ENCODE measurements at places on chromosomes 11 and 22.

DNA sequence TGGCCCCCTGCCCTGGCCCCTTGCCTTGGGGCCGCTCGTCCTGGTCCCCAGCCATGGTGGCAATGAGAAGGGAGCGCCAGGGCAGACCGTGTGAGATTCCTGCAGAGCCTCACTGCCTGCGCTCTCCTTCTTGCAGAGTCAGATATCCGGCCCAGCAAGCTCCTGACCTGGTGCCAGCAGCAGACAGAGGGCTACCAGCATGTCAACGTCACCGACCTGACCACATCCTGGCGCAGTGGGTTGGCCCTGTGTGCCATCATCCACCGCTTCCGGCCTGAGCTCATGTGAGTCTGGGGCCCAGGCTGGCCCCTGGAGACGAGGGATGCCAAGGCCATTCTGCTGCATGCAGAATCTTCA lies 114.1 kb downstream of the MICAL2 start:
- no peak for DNase-seq

DNA sequence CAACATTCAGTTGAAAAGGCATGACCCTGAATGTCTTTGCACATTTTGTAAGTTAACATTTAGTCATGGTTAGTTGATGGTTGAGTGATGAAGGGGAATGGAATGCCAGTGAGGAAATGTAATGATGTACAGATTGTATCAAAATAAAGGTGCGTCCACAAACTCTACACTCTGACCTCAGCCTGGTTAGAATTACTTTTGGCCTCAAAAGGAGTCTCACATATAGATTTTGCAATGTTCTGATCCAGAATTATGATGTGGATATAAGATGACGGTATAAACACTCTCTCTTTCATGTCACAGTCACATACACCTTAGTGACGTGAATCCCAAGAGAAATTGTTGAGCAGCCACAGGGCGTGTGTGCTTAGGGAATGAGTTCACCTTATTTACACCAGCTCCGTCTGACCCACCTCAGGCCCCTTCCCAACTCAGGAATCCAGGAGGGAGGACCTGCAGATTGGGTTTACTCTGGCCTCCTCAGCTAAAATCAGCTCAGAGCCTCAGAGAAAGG lies 100.1 kb downstream of the RDX start:
- no peak for DNase-seq

DNA sequence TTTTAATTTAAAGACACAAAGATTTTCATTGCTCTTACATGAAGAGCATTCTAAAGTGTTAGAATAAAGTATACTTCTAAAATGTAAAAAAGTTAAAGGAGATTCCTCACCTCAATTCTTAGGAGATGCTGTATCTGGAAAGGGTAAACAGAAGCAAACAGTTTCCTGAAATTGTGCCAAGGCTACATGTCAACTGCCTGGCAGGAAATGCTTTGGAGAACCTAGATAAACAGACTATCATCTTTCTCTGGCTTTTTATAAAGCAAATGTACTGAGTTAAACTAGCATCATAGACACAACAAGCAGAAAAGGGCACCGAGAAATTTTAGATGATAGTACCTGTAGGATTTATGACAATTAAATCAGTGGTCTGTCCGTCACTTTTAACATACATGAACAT lies 24.7 kb upstream of the AKIP1 start:
- DNase-seq, result no peak

- no peak for DNase-seq
These were observed 5.9 kb downstream of the TPST2 start for GRCh38 chr22:26584010-26584409.

DNA sequence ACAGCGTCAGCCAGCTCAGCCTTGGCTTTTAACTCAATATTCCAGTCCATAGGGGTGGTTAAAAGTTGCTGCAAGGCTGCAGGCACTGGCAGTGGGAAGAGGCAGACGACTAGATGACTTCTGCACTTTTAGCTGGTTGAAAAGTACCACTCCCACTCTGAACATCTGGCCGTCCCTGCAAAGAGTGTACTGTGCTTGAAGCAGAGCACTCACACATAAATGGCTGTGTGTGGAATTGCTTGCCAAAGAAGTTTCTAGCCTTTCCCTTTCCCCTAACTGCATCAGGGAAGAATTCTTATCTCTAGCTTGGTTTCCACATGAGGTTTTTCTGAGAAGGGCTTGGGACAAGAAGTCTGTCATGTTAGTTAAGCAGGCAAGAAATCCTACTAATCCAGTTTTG lies 5.1 kb upstream of the PHLDB1 start:
- no peak for DNase-seq

GRCh38 chr11:65634440-65634839 lies 3.5 kb upstream of the SIPA1 start:
- DNase-seq, result no peak

- DNase-seq, result no peak
These were observed at the start of gene DBX1 for GRCh38 chr11:20160425-20161229. DBX1 (minus strand) TSS chr11:20160475; CDS start chr11:20160324, 151 bp downstream.

- no peak for DNase-seq
These were observed 14.3 kb upstream of the AIFM3 start for GRCh38 chr22:20952544-20953341.

DNA sequence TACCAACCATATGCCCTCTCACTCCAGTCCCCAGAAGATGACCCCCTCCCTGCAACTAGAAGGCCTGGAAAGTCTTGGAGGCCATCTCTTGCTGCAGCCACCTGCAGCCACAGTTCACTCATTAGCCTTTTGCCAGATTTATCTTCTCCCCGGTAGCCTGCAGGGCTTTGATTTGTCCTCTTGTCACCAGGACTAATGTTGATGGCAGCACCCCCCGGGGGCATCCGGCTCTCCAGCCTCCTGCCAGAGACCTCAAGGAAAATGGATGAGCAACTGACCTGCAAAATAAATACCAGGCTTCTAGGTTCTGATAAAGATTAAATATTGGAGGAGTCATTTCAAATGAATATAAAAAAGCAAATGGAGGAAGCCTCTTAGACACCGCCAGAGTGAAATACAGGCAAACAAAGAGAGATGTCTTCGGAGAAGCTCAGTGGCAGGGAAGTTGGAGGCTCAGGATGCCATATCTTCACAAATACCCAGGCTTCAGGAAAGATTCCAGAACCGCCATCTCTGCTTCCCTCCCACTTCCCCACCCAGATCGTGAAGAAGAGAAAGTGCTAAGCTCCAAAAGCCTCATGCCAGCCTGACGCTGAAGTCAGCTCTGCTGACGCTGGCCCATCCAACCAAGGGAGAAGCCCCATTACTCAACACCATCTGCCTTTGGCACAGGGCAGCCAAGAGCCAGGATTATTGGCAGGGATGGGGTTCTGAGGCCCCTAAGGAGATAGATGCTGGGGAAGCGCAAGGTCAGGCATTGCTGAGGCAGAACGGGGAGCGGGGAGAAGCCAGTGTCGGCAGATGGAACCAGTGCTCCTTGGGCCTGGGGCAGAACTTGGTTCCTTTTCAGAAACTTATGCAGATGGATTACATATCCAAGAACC lies 362.7 kb downstream of the CADM1 start:
- no peak for DNase-seq

- no peak for DNase-seq
These were observed 884 bp downstream of the IL10RA start for GRCh38 chr11:117986981-117987574.

DNA sequence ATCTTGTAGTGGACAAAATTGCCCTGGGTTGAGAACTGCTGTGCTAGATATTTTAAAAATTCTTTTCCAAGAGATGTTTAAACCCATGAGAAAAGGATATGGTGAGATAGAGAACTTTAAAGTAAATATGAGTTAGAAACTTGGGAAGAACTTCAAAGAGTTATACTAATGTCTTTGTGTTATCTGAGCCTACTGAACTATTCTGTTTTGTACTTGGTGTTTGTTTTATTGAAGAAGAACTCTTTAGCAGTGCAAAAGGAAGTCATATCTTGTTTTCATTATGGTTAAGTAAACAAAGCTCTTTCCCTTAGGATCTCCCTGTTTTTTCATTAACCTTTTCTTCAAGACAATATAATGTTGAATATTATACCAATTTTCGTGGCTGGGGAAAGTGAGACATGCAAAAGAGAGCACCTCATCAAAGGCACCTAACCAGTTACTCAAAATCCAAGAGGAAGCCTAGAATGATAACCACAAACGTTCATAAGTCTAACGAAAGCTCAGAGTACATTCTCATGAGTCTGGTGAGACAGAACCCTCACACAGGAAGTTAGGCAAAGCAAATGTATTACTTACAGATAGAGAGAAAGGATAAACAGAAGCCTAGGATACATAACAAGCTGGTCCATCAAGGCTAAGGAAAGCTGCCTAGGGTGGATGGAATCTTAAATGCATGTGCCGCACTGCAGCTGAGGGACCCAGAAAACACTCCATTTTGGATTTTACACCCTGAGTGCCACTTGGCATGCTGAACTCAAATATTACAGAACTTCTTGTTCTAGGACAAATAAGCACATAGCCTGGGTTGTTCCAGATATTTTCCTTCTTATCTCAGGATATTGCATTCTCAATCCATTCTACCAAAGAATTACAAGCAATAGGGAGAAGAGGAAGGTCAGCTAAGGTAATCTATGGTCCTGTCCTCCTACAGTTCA lies 112.5 kb upstream of the ANO3 start:
- no peak for DNase-seq

DNA sequence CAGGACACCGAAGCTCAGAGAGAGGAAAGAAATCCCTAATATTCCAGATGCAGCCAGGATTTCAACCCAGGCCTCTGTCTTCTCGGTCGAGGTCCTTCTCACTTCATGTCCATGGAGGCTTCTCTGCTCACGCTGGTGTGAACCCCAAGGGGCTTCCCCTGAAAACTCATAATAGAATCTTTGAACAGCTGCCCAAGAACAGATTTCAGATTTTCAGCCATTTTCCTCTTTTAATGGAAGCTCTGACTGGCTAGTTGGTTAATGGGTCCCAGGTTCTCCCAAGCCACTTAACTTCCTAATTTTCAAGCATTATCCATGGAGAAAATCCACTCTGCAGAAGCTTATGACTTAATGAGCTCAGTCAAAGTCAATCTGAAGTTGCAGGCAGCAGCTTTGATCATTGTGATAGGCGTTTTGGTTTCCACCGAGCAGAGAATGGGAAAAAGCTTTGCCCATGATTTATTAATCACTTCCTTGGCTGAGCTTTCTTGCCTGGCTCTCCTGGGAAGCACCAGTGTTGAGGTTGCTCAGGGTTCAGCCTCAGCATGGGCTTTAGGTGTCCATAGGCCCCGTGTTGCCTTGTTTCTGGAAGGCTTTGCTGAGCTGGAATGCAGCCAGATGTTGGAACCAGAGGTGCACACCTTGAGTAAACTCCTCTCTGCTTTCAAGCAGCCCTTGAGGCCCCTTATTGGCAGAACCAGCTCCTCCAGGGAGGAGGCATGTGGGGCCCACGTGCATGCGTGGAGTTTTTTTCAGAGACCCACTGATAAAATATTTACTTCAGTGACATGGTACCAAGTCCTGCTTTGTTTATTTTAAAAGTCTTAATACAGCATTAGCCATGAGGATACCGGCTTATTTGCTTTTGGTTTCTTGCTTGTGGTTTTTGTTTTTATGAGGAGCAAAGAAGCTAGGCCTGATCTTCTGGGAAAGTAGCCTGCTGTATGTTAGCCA lies 25.5 kb downstream of the LDLRAD3 start:
- no peak for DNase-seq

DNA sequence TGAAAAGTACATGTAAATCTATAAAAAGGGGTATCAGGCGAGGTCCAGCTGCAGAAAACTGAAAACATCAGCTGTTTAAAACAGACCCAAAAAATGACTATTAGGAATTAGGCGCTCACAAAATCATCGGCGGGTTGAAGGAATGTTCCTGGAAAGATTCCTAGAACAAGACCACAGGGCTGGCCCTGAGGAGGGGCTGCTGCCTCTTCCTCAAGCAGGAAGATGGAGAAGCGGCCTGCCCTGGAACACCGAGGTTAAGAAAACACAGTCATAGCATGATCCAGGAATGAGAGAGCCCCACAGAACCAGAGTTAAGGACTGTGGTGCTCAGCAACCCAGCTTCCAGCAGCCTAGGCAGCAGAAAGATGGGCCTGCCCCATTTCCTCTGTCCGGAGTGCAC lies 78.4 kb downstream of the C11orf91 start:
- no peak for DNase-seq

DNA sequence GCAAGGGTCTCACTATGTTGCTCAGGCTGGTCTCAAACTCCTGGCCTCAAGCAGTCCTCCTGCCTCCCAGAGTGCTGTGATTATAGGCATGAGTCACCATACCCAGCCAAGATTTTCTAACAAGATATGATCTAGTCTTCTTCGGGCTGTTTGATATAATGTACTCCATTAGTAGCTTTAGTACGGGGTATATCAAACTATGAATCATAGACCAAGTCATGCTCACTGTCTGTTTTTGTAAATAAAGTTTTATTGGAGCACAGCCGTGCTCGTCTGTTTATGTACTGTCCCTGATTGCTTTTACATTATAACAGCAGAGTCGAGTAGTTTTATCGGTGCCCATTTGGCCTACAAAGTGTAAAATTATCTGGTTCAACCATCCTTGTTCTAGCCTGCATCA lies 43.9 kb upstream of the GRIK4 start:
- DNase-seq, result no peak
